ENCODE measurements at places on chromosomes 5 and 9.

- no peak for DNase-seq
Observed at GRCh38 chr9:71490810-71491209, 277.5 kb downstream of the CEMIP2 start.

GRCh38 chr9:113648048-113648447 lies 184.5 kb downstream of the RGS3 start:
- no peak for DNase-seq

DNA sequence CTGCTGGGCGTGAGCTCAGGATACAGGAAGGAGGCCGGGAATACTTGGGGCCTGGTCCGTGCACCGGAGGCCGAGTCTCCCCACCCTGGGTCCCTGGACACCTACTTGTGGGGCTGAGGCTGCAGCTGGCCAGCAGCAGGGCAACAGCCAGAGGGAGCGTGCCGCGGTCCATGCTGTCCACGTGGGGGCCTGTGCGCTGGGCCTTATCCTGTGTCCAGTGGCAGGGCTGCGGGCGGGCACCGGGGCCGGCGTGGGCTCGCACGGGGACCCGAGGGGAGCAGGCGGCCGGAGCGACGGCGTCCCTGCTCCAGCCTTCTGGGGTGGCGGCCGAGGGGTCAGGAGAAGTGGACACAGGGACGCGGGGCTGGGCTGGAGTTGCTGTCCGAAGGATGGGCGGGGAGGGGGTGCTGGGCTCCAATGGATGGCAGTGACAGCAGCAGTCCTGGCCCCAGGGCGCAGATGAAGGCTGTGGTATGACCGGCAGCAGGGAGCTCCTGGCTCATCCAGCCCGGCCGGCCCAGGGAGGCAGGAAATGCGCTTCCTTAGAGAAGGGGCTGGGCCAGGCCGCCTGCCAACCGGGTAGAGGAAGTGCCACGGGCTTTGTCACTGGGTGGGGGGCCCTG lies at the start of gene ENG:
ENG (minus strand) TSS at position 475 of the 623 bp plus-strand sequence; CDS start at position 172, 303 bp downstream.
- DNase-seq, result no peak

GRCh38 chr9:136331556-136332481 lies 4.5 kb downstream of the GPSM1 start:
- no peak for DNase-seq

DNA sequence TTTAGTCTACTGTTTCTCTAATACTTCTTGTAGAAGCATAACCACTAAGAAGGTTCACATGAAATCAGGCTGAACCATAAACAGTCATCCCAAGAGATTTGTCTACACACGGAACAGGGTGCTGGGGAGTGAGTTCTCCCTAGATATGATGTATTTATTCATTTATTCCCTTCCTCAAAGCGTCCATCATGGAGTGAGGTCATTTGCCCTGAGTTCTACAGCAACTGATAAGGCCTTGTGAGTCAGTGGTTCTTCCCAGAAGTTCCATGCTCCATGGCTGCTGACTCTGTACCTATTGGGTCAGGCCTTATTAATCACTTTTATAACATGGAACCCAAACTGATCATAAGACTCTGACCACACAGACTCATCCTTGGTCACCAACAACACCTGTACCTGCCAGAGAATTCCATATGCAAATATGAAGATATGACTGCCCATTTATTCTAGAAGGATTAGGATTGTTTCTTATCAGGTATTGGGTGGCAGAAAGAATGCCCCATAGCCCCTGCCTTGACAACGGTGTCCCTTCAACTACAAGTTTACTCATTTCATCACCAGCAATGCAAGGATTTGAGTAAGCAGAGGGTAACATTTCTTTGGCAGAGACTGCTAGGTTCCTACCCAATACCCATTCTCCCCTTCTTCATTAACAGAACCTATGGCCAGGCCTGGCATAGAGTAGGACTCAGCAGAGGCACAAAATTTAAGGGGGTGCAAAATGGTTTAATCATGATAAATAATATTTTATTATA lies 118.1 kb downstream of the LHFPL2 start:
- no peak for DNase-seq

DNA sequence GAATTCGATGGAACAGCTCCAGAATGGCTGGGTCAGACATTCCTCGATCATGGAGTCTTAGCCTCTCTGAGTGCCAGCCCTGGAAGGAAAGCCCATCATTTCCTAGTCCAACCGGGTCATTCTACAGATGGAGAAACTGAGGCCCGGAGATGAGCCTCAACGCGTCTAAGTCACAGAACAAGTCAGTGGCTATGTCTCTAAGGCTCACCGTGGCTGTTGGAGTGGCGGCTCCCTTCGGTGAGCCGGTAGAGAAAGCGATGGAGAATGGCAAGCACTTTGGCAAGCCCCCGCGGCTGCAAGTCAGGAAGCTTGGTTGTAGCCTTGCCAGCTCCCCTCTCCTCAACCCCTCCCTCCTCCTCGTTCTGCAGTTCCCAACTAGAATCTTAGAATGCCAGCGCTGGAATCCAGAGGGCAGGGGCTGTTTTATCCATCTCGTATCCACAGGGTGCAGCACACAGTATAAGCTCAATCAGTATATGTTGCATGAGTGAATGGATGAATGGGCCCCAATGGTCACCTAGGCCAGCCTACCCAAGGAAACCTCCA lies 438 bp upstream of the ARSI start:
- DNase-seq, result no peak

DNA sequence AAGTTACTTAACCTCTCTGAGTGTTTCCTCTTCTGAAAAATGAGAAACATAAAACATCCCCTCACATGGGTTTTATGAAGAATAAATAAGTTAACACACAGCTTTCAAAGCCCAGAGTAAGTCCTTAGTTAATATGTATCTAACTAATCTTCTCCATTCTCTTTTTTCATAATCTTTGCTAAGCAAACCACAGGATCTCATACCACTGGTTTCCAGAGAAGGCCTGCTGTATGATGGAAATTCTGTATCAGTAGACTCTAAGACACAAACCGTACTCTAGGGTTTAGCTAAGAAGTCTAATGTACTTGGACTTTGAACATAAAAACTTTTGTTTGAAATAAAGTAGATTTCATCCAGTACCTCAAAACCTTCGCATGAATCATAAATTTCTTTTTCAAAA lies 307.9 kb downstream of the SPOCK1 start:
- DNase-seq, result no peak

DNA sequence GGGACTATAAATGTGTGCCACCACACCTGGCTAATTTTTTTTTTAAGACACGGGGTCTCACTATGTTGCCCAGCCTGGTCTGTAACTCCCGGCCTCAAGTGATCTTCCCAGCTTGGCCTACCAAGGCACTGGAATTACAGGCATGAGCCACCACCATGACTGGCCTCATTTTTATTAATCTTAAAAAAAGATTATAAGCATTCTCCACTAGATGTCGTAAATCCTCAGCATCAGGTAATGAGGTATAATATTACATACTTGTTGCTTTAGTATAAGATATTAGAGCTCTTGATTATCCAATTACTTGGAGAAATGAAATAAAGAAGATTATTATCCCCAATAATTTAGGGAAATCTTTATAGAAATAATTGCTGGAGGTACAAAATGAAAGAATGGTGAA lies 78.2 kb upstream of the HTR1A start:
- DNase-seq, result no peak

DNA sequence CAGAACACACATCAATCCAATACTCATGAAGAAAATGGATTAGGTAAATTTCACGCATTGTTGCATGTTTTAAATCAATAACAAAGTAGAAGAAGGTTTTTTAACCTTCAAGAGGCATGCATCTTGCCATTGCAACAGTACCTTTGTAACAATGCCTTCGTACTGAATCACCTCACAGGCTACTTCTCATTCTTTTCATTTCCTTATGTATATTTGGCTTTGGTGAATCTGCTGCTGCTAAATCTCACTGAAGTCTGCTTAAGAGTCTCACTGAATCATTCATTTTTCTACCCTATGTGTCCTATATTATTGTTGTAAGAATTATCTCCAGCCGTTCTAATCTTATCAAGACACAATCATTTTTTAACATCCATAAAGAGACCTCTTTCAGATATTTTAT lies 152.5 kb downstream of the CDH10 start:
- no peak for DNase-seq

DNA sequence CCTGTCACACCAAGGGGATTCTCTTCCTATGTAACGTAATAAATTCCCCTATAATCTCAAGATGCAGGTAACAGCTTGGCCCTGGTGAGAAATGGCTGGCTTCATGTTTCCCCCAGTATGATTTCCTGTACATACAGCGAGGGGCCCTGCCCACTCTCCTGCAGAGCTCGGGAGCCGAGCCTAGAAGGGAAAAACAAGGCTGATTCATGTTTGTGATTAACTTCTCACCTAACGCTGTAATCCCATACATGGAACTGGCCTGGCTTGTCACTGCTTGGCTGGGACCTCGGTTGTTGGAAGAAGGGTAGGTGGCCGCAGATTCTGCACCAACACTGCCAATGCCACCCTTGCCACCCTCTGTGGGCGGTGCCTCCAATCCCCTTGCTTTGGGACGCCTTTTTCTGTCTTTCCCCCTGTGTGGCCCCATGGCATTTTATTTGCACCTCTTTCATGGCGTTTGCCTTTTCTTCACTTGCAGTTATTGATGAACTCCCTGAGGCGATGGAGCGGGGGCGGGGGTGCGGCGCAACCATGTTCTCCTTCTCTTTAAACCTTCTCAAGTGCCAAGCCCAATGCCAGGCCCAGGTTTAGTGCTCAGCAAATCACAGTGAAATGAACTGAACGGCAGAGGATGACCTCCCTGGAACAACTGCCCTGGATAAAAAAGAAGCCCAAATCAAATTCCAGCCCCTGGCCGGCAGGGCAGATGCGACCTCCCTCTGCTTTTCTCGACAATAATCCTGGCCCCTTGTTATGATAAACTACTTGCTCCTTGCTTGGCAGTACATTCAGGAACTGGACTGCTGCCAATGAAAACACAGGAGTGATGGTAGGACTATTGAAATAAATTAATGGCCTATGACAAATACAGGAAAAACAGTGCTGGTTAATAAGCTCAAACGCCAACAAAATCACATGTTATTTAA lies 108.1 kb downstream of the TMEM174 start:
- DNase-seq, result peak; percentile 93

- DNase-seq, result no peak
Observed at GRCh38 chr5:106443746-106444145, 1227.0 kb downstream of the EFNA5 start.

DNA sequence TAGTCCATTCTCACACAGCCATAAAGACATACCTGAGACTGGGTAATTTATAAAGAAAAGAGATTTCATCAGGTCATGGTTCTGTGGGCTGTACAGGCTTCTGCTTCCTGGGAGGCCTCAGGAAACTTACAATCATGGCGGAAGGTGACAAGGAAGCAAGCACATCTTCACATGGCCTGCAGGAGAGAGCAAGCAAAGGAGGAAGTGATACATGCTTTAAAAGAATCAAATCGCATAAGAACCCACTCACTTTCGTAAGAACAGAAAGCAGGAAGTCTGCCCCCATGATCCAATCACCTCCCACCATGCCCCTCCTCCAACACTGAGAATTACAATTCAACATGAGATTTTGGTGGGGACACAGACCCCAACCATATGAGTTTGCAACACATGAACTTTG lies 5.1 kb upstream of the FBXO38 start:
- DNase-seq, result no peak

GRCh38 chr9:136607334-136607919 lies 55.3 kb upstream of the EGFL7 start:
- DNase-seq, result no peak

DNA sequence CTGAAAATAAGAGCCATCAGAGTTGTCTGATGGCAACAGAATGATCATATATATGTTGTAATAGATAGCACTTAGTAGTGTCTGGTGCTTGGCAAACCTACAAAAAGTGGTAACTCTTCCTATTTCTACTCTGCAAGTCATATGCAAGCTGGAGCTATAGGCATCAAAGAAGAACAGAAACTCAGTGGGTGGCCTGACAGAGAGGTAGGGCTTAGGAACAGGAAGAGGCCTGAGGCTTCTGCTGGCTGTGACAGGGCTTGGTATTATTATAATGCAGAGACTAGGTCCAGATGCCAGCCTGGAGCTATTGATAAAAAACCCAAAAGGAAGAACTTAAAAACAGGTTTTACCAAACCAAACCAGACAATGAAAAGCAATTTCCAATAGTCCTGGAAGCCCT lies 4.4 kb upstream of the DIAPH1 start:
- no peak for DNase-seq

- DNase-seq, result no peak
Observed at GRCh38 chr5:13913962-13914361, 30.5 kb downstream of the DNAH5 start.

- DNase-seq, result no peak
Observed at GRCh38 chr5:158560170-158560569, 539.5 kb downstream of the EBF1 start.

GRCh38 chr9:129149442-129149841 lies 28.6 kb downstream of the IER5L start:
- no peak for DNase-seq

DNA sequence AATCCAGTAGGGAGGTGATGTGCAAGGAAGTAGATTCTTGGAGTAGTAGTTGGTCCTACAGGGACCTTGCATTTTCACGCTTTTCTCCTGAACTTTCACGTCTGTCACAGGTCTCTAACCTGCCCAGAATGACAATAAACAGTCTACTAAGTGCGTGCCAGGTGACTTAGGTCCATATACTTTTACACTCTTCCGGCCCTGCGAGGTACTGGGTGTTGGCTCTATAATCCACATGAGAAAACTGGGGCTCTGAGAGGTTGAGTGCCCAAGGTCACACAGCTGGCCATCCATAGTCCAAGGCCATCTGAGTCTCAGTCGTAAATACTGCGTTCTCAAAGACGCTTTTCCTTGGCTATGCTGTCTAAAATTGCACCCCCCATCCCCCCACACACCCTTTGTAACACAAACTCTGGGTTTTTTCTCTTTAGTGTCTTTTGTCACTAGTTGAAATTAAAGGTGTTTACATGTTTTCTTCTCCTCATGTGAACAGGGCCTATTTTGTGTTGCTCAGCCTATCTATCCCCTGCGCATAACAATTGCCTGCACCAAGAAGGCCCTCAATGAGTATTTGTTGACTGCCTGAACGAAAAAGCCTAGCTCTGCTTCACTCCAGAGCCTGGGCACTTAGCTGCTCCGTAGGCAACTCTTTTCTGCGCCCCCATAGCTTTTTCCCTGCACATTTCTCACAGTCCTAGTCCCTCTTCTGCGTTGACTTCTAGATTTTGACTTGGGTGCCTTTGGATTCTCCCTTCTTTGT lies 943 bp downstream of the SFXN1 start:
- DNase-seq, result no peak

DNA sequence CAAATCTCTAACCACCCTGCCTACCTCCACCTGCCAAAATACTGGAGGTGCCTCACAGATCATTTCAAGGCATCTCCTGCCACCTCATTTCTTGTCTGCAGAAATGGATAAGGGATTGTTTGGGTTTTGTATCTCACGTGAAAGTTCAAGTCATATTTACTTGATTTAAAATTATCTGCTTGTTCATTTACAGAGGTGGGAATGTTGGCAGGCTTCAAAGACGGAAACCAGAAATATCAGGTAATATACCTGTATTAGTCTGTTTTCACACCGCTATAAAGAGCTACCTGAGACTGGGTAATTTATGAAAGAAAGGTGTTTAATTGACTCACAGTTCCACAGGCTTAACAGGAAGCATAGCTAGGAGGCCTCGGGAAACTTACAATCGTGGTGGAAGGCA lies 85.4 kb downstream of the CAAP1 start:
- no peak for DNase-seq

Measured in NCI-H446 treated with DMSO at 0.1 percent for 48 hours (cell line).